GM23248 (cell line): ENCODE measurements at places on chromosomes 7 and 10.
A peak's percentile ranks its signal among the peaks of the same experiment; 100 is the strongest.

- DNase-seq = no peak
These were observed 3.1 kb upstream of the TMEM26 start for GRCh38 chr10:61456095-61456789.

DNA sequence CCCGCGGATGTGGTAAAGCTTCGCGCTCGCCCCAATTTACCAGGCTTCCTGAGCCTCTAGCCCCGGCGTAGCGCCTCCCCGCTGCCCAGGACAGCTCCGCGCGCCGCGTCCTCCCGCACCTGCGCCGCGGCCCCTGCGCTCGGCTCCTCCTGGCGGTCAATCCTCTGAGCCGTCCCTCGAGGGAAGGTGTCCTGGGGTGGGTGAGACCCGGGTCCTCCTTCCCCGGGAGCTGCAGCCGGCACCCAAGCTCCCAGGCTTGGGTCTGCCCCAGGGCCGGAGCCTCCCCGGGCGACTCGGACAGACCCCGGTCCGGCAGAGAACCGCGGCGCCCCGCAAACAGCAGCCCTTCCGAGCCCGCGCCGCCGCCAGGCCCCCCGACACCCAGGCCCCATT is 512 bp downstream of the OSBPL3 start:
- peak; percentile 89 for DNase-seq

- DNase-seq = no peak
These were observed 257.8 kb upstream of the PCDH15 start for GRCh38 chr10:55058800-55059199.

DNA sequence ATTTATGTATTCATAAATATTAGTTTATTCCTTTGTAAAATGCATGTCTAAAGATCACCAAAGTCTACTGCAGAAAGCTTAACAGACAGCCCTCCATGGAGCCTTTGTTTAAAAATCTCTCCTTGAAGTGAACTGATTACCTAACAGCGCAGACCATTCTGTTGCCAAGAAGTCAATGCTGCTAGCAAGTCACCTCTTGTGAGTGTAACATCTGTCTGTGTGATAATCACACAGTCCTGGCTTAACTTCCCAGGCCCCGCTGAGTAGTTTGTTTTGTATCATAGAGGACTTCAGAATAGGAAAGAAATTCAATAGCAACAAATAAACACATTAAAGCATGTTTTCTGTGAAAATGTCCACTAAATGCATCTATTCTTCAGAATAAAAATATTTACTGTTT is 435.3 kb upstream of the IGFBP3 start:
- DNase-seq = no peak

DNA sequence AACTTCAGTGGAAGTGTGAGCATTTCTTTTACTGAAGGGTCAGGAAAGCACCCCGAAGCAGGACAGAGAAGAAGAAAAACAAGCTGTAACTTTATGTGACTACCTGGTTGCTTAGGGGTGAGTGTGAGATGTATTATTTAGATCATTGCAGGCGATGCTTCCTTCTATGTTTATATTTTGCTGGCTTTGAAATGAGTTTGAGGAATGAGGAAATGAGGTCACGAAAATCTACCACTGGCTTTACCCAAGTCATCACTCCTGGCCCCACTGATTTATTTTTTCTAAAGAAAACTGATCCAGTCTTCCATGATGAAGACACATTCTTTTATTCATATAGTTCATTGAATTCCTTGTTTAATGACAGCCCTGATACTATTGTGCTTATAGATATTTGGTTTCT is 716.6 kb upstream of the FZD8 start:
- no peak for DNase-seq

- DNase-seq = no peak
These were observed 126.3 kb downstream of the NRP1 start for GRCh38 chr10:33208166-33208565.

DNA sequence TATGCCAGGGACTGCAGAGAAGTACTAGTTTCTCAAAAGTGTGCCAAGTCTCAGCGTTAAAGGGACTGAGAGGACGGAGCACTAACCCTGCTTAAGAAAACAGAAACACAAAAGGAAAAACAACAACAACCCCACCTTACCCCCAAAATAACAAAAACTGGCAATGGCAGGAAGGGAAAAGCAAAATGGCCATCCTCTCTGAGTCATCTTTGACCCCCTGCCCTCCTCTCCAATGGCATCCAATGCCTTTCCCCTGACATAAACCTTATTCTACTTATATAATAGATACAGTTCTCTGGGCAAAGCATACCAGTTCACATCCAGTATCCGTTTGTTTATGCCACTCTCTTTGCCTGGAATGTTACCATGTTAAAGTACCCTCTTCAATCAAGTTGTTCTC is 1.6 kb downstream of the POLR1F start:
- DNase-seq = peak; percentile 29

DNA sequence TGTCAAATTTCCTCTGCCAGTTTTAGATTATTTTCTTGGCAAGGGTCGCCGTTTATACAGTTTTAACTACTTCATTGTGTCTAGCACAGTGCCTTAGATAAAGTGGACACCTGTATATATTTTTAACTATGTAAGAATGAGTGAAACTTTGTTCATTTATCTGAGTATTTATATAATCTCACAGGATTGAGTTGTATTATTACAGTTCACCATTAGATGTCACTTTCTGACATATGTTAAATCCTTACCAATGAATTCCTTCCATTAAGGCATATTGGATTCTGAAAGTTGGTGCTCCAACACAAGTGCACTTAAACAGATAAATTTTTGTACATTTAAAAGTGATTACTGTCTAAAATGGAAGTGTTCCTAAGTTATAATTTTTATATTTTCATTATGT is 43.0 kb downstream of the ZMYND11 start:
- DNase-seq = peak; percentile 65

DNA sequence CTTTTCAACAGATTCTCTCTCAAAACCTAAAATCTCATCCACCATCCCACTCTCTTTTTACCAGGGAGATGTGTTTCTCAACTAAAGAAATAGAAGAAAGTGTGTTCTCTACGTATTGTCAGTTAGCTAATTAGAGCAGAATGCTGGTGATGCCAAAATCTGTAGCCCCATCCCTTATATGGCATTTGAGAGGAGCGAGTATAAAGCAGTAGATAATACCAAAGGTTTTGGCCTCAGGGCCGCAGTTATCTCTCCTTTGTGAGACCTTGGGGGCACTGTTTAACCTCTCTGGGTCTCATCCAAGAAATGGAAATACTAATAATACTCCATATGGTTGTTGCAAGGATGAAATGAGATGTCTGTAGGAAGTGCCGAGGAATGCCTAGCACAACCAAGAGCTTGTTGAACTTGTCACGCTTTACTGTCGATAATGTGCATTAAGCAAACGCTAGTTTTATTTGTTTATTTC is 456 bp upstream of the DLD start:
- no peak for DNase-seq

DNA sequence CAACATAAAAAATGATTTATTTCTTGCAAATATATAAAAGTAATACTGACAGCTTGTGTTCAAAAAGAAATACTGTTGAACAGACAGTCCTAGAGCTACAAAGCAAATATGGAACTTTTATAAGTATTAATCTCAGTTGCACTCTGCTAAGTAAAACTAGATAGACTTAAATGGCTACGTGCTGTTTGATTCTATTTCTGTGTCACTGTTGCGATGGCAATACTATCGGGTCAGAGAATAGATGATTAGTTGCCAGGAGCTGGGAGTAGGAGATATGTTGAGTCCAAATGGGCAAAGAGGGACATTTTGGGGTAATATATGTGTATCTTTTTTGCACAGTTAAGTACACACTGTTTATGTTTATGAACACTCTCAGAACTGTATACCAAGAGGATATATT is 41.1 kb upstream of the VWDE start:
- DNase-seq = no peak

- DNase-seq = peak; percentile 14
These were observed 51.0 kb downstream of the PTTG1IP2 start for GRCh38 chr7:90520484-90520883.

- DNase-seq = peak; percentile 64
These were observed 99.4 kb downstream of the CCDC3 start for GRCh38 chr10:12902135-12902572.

- no peak for DNase-seq
These were observed 44.5 kb upstream of the HSPB1 start for GRCh38 chr7:76257973-76258372.

DNA sequence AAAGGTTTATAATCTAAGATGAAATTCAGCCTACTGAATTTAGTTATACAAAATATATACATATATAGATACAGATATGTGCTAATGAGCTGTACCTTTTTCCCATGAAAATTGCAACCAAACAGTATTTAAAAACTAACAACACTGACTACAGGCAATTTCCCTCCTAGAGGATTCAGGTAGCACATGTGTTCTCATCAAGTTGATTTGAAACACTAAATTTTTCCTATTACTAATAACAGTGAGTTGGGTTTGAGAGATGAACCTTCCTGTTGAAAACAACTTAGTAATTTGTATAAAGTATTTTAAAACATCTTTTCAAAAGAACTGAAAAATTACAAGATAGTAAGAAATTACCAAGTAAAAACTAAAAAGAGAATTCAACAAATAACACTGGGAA is 51.5 kb downstream of the COA1 start:
- DNase-seq = no peak

- peak; percentile 46 for DNase-seq
These were observed 27.1 kb upstream of the GJD4 start for GRCh38 chr10:35577926-35578617.

- DNase-seq = no peak
These were observed 183.5 kb downstream of the RNF133 start for GRCh38 chr7:122515404-122515803.

- DNase-seq = peak; percentile 83
These were observed 58.4 kb downstream of the DNAJC12 start for GRCh38 chr10:67779465-67780203.

DNA sequence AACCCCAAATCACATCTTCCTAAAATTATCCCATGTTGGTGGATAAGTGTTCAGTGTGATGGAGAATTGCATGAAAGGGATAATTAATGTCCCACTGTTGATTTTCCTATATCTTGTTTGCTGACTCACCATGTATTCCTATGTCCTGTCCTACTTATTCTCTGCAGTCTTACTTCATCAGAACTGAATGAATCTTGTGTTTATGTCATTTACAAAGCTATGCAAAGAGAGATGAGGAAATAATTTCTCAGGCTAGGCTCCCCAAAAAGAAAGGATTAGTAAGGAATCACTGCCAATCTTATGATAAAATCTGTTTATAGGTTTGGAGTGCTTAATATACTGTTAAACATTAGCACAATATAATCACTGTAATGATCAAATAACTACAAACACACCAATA is 360.8 kb downstream of the CRPPA start:
- peak; percentile 26 for DNase-seq

GRCh38 chr7:45595809-45596664 is 21.9 kb downstream of the ADCY1 start:
- no peak for DNase-seq
